ENCODE measurements at places on chromosomes 6 and 20.

DNA sequence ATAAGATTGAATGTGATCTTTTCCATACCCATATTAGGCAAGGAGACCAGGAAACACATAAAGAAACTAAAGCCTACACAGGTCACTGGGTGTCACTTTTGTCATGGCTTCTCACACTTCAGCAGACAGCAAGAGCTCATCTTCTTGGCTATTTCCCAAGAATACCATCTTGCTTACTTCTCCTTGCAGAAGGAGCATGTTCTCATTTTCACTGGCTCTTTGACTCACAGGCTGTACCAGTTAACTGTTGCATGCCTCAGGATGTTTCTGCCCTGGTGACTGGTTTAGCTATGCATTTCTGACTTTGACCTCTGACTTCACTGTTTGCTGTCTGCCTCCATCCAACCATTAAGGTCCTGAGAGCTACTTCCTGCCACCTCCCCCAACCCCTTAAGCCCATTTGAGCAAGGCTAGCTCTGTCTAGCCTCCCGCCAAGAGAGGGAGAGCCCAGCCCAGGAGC lies 40.3 kb upstream of the OGFRL1 start:
- no peak for DNase-seq

GRCh38 chr20:11054266-11054993 lies 380.6 kb upstream of the JAG1 start:
- no peak for DNase-seq

DNA sequence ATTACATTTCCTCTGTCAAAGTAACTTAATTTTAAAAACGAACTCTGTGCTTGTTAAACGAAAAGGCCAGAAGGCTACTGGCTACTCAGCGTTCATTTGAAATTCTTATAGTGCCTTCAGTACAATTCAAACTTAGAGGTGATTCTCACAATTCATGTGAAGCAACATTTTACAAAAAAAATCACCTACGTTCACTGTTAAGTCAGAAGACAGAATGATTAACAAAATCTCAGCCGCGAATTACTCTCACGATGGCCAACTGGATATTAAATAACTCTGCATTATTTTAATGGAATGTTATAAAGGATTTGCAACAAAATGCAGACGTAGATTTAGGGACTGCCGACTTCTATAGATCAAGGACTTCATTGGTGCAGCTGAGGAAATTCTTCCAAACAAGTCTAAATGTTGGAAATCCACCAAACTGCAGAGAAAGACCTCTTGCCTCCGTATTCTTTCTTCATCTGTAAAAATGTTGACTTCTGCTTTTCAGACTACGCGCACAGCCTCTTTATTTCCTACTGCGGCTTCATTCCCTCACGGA lies 1.6 kb upstream of the QKI start:
- no peak for DNase-seq

DNA sequence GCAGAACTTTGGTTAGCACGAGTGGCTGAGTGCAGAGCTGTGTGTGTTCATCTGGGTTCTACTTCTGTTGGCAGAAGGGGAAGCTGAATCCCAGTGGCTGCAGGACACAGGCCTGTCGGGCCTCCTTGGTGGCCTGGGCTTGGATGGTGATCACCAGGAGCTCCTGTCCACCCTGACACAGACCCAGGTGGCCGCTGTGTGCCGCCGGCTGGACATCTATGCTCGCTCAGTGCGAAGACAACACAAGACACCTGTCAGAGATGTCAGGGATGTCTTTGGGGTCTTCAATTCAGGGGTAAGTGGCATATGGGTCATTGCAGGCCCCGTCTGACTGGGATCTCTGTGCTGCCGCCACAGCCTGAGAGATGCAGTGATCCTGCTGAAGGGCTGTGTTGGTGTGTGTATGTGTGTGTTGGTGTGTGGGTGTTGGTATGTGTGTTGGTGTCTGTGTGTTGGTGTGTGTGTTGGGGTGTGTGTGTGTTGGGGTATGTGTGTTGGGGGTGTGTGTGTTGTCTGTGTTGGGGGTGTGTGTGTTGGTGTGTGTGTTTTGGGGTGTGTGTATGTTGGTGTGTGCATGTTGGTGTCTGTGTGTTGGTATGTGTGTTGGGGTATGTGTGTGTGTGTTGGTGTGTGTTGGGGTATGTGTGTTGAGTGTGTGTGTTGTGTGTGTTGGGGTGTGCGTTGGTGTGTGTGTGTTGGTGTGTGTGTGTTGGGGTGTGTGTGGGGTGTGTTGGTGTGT lies 25.5 kb downstream of the ARHGAP40 start:
- DNase-seq = no peak

DNA sequence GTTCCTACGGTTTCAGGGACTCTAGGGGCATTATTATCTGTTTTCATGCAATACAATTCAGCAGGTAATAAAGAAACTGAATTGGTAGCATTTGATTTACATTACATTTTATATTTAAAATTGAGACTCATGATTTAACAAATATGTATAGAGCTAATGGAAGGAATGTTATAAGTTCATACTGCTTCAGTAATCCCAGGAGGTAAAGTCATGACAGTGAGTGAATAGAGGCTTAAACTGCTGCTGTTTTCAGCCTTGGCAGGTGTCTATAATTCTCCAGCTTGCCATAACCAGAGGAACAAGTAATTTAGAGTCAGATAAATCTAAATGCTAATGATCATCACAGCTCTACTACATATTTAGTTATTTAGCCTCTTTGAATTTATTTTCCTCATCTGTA lies 360.8 kb upstream of the MANEA start:
- no peak for DNase-seq

DNA sequence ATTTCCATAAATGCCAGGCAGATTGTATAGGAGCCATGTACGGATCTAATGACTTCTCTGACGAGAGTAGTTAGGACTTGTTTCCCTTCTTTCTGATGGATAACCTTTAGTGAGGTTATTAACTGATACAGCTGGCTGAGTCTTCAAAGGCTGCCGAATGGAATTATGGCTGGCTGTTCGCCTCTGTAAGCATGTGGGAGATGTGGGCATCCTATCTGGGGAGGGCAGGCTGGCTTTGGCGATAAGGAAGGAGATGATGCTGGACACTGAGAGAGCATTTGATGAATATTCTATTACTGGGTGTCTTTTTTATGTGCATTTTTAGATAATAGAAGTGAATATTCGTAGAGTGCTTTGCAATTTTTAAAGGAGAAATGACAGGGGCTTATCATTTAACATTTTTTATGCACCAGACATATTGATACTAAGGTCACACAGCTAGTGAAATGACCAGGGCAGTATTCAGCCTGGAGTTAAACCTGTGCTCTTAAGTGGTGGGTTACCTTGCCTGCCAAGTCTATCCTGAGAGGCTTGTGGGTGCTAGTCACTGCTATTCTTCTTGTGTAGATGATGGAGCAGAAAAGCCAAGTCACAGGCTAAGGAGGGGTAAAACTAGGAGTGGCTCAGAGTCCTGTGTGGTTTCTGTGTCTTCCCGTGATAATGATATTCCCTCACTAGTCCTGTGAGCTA lies 3.1 kb downstream of the PBOV1 start:
- DNase-seq = no peak

GRCh38 chr6:132733283-132733682 lies 19.4 kb upstream of the VNN1 start:
- no peak for DNase-seq

GRCh38 chr6:37029249-37029971 lies 24.0 kb downstream of the FGD2 start:
- DNase-seq = peak; percentile 66

GRCh38 chr6:21885532-21886114 lies 292.1 kb downstream of the SOX4 start:
- DNase-seq = no peak

GRCh38 chr6:66103354-66103753 lies 396.3 kb upstream of the EYS start:
- DNase-seq = no peak
